CD4-positive, alpha-beta memory T cell (primary cell): ENCODE measurements at places on chromosomes 11 and 22.

- DNase-seq = no peak
Observed at GRCh38 chr11:92225568-92226330, 1.1 kb downstream of the FAT3 start.

GRCh38 chr11:120385110-120385509 is 48.9 kb downstream of the ARHGEF12 start:
- DNase-seq = no peak

- no peak for DNase-seq
Observed at GRCh38 chr11:71078482-71078881, 173.9 kb downstream of the SHANK2 start.

DNA sequence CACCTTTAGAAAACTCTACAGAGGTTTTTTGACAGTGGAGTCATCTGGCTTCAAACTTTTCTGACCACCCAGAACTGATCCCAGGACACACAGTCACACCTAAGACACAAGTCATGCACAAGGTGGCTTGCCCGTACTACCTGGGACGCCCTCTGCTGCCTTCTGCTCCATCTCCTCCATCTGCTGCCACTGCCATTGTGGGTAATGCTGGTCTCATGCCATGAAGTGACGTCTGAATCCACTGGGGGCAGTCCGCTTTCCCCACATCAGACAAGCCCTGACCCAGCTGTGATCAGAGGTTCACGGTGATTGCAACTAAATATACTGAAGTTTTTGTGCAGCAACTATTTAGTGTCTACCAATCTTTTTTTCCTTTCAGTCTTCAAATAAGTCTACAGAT is 5.4 kb upstream of the NDUFS8 start:
- DNase-seq = no peak

GRCh38 chr11:111540114-111540936 is at the start of gene LAYN:
TSS of gene LAYN (plus strand) at chr11:111540720. CDS start at chr11:111540844, 124 bp downstream.
- DNase-seq = no peak

DNA sequence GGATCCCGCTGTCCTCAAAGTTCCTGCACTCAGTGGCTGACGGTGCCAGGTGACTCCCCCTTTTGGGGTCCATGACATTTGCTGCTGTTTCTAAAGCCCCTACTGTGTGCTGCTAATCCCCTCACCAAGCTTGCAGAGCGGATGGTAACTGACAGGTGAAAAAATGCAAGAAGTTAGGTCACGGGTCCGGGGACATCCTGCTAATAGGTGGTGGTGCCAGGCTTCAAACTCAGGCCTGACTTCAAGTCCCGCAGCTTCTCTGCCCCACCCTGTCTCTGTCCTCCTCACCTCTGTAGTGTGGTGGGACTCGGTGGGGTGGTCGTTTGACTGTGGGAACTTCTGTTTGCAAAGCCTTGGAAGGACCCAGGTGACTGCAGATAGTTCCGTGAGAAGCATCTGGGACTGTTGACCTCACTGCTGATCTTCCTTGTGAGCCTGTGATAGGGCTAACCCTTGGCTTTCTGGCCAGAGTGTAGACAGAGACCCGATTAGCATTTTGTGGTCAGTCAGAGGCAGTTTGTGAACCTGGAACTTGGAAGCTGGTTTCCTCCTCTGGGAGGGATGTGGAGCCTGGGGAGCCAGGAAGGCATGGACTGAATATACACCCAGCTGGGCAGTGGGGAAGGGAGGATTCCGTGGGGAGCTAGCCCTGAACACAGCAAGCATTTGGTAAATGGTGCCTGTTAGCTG is 115.4 kb upstream of the OR4B1 start:
- DNase-seq = no peak

DNA sequence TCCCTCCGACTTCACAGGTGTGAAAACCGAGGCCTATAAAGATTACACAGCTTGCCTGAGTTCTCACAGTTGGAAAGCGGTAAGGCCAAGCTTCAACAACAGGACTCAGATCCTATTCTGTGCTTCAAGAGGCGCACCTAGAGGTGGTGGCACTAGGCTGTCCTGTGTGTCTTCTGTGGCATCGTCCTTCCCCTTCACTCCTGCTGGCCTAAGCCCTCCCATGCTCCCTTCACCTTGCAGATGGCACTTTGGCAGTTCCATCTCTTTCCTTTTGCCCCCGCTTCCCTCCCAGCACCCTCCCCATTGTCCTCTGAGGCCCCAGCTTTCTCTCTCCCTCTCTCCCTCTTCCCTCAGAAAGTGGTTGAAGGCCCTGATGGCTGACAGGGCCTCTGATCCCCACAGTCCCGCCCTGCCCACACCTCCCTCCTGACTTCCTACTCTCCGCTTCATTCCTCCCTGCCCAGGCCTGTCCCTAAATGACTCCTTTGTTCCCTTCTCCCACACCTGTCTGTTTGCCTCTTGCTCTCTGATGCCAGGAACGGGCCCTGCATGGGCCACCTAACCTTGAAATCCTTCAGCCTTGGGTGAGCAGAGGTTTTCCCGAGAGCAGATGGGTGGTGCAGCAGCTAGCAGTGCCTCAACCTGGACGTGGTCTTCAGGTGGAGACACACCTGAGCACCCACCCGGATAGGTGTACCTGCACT is 5.8 kb downstream of the TRIM29 start:
- no peak for DNase-seq

- no peak for DNase-seq
Observed at GRCh38 chr11:110251836-110252235, 44.6 kb downstream of the RDX start.

DNA sequence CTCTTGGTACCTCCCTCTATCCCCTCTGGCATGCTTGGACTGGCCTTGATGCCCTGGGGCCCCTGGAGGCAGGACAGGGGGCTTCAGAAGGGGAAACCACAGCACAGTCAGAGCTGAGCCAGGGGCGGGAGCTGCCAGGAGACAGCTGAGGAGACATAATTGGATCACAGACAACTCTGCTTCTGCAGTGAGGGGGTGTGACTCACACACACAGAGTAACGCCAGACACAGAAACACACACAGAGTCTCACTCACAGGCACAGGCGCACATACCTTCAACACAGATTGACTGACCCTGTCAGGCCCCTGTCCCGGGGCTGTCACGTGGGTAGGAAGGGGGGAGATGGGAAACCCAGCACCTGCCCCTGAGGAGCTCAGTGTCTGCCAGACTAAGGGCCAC is 20.6 kb downstream of the STARD10 start:
- no peak for DNase-seq

- DNase-seq = no peak
Observed at GRCh38 chr22:45067731-45068130, 57.9 kb upstream of the PHF21B start.

DNA sequence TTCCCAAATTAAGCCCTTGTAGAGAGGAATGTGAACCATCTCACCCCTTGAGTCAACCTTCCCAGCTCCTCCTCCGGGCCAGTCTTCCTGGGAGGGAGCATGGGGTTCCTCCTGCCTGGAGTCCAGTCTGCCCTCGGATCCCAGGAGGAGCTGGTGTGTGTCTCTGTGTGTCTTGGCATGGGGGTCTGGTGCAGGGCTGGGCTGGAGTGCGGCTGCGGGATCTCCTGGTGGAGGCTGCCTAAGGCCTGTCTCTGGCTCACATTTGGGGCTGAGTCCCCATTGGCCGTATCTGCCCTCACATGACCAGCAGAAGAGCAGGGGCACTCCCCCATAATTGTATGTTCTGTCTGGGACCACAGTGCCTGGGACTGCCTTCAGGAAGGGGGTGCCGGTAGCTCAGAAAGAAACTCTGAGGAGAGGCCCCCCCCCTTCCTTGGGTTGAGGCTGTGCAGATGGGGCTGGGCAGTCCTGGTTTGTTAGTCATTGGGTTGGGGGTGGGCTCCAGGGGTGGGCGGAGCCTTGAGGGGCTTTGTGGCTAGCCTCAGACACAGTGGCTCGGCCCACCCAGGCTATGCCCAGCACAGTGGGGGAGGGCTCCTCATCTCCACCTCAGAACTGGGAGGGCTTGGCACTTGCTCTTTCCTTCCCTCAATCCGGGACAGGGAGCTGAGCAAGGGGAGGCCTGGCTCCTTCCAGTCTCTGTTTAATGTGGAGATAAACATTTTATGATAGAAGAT is 2.9 kb downstream of the C1QTNF5 start:
- DNase-seq = no peak

GRCh38 chr11:73233692-73234470 is 15.8 kb downstream of the P2RY2 start:
- DNase-seq = no peak

DNA sequence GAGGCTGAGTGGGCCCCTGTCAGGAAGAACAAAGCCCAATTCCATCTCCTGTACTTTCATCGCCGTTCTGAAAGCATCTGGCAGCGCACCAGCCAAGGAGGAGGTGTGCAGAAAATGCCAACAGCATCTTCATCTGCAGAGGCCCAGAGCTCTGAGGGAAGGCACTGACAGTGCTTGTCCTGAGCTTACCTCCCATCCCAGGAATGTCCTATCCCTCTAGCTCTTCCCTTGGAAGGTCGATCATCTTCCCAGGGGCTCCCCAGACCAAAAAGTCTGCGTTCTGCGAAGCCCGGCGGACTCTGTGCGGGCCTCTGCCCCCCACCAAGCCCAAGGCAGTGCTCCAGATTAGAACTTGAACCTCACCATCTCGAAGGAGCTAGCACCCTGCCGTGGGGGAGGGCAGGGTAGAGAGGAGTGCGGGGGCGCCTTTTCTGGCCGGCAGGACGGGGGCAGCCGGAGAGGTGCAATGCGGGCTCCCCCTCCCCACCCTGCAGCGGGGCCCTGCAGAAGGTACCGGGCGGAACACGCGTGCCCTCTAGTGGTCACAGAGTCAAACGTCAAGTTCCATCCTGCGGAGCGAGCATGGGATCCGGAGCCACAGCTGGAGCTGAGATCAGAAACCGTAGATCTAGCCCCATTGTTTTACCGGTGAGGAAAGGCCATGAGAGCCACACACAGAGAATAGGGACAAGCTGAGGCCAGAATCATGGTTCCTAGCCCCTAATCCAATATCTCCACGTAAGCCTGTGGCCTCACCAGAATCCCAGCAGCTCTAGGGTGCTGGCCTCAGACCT is 5.0 kb downstream of the SCN2B start:
- DNase-seq = peak; percentile 70
